ENCODE measurements at places on chromosomes 4 and X. TPM values are rescaled to one million over a fixed set of nuclear protein-coding genes. Genes with fewer than 3 reads are reported as not detected.

GRCh38 chr4:57093845-57094831 lies 16.0 kb downstream of the IGFBP7 start:
- no peak for DNase-seq

GRCh38 chrX:116172976-116173375 lies 2.4 kb downstream of the AGTR2 start:
- DNase-seq, result no peak

GRCh38 chr4:73885574-73886267 lies 16.5 kb downstream of the CXCL1 start:
- DNase-seq, result no peak

- DNase-seq, result no peak
These were observed 127.8 kb downstream of the TET2 start for GRCh38 chr4:105274504-105274903.

DNA sequence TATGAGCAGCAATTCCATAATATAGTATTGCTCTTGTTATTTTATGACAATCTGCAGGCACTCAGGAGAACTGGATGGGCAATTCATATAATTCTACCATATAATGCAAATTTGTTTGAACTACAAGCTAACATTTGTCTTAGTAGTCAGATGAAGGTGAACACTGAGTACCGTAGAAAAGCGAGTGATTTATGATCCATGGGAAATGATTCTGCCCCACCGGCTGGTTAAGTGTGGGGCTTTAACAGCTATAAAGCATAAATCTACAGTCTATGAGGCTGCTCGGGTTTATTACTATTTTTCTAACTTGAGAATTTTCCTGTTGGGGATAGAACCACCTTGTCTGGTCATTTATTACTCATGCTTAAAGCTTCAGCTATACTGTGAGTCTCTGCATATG lies 275.5 kb downstream of the PCDH10 start:
- no peak for DNase-seq

DNA sequence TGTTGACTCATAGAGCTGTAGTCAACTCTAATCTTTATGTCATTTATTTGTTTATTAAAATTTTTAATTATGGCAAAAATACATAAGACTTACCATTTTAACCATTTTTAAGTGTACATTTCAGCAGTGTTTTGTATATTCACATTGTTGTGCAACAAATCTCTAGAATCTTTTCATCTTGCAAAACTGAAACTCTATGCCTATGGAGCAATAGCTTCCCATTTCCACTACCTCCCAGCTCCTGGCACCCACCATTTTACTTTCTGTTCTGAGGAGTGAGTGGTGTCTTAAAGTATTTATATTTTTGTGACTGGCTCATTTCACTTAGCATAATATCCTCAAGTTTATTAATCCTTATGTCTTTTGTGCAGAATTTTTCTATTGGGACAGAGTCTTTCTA lies 181.0 kb downstream of the GPAT3 start:
- DNase-seq, result no peak

- DNase-seq, result no peak
These were observed 61.3 kb upstream of the SCOC start for GRCh38 chr4:140312100-140312499.

- no peak for DNase-seq
These were observed 59.4 kb downstream of the PHF8 start for GRCh38 chrX:53984895-53985294.

The IL3RA gene
- 59.9 TPM for total RNA-seq

All from lower lobe of right lung (tissue), 2 donors.